ENCODE measurements at places on chromosomes 2 and 18.
A peak's percentile ranks its signal among the peaks of the same experiment; 100 is the strongest.

DNA sequence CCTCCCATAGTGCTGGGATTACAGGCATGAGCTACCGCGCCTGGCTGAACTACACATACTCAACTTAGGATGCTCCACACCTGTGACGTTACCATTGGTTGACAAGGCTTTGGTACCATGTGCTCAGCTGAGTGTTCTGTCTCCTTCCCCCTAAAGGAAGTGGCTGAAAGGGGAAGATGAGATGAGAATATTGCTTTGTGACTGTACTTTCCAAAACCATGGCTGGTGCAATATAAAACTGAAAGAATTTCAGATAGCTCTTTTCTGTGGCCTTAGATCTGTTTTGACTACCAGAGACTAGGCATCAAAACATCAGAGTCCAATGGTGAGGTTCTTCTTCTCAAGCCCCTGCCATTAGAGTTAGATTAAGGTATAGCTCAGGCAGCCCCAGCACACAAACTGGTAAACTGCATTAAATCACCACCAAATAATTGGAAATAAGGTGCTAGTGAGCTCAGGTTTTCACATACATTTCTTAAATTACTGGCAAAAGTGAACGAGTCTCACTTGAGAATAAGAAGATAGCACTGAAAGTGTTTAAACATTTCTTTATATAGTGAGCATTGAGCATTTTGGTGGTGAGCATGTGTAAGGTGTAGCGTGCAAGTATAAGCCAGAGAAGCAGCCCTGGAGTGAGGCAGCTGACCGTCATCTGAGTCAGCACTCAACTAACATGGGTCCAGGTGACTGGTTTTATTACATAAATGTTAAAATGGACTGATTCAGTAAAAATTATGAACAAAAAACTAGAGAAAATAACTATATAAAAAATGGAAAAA is 113.5 kb upstream of the FZD5 start:
- no peak for DNase-seq

- peak; percentile 50 for DNase-seq
Measured at GRCh38 chr2:45821558-45822271, 170.2 kb downstream of the PRKCE start.

DNA sequence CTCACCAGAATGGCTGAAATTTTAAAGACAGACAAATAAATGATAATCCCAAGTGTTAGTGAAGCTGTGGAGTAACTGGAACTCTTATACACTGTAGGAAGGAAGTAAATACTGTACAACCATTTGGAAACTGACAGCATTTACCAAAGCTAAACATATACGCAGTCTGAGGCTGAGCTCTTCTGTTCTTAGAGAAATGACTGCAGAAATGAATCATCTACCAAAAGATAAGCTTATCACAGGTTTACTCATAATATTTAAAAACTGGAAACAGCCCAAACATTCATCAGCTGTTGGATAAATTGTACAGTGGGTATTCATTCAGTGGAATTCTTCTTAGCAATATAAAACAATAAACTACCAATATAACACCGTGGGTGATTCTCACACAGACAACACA is 218.2 kb upstream of the RAB12 start:
- DNase-seq, result no peak

DNA sequence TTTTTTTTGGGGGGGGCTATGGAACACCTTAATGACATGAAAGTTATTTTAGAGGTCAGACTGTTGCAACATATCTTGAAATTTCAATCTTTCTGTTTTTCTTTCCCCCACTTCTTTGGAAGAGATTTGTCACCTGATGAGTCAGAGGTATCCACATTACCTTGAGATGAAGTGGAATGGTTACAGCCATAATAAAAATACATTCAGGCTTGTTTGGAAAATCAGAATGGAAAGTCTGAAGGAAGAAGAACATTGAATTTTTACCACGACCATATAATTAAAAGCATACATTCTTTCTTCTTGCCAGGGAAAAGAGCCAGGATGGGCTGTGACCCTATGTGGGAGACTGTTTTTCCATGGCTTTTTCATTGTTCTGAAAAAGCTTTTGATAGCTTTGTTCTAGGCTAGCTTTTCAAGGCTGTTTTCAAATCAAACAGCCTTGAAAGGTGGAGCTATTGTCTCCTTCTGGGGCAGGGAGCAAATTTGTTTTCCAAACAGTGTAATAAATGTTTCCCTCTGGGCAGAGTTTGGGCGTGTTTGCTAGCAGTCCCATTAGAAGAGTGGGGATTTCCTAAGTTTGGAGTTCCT is 2.3 kb upstream of the GTF3C3 start:
- no peak for DNase-seq

DNA sequence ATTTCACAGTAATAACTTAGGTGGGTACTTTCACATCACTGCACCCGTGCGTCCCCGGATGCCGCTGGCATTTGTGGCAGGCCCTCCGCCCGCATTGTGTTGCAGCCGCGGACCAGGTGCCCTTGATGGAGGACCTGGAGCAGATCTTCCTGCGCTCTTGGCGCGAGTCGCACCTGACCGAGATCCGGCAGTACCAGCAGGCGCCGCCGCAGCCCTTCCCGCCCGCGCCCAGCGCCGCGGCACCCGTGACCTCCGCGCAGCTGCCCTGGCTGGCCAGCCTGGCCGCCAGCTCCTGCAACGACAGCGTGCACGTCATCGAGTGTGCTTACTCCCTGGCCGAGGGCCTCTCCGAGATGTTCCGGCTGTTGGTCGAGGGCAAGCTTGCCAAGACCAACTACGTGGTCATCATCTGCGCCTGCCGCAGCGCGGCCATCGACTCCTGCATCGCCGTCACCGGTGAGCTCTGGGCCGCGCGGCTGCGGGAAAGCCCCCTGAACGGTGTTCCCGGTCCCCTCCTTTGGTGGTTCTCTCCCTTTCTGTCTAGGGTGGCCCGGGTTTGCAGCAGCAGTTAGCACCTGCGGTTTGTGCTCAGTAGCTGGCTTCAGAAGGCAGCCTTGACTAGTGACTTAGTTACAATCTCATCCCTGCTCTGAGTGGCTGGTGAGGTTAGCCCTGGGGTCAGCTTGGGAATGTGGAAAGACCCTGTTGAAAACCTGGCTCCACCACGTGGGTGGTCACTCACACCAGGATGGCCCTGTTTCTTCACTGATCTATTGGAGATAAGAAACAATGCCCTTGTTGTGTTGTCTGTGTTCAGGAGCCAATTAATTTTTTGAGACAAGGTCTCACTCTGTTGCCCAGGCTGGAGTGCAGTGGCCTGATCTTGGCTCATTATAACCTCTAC is 59.1 kb downstream of the GREB1 start:
- peak; percentile 72 for DNase-seq

Data from aorta (tissue), 5 donors.